ENCODE measurements at places on chromosomes 2 and 18. TPM values are rescaled to one million over a fixed set of nuclear protein-coding genes. Genes with fewer than 3 reads are reported as not detected.

TUBA4A gene
- 0.56 TPM for total RNA-seq

POTEC gene
- total RNA-seq, result 0.06 TPM

SLC5A7 gene
- total RNA-seq, result 0.04 TPM

DPP10 gene
- total RNA-seq, result 6.5 TPM

- DNase-seq, result peak; percentile 77
Measured at GRCh38 chr2:159797543-159798375, at the start of gene CD302. CD302 (minus strand) TSS chr2:159798208; CDS start chr2:159798198, 10 bp downstream.

GRCh38 chr2:9174771-9175437, 31.7 kb upstream of the ASAP2 start:
- DNase-seq, result no peak

DNA sequence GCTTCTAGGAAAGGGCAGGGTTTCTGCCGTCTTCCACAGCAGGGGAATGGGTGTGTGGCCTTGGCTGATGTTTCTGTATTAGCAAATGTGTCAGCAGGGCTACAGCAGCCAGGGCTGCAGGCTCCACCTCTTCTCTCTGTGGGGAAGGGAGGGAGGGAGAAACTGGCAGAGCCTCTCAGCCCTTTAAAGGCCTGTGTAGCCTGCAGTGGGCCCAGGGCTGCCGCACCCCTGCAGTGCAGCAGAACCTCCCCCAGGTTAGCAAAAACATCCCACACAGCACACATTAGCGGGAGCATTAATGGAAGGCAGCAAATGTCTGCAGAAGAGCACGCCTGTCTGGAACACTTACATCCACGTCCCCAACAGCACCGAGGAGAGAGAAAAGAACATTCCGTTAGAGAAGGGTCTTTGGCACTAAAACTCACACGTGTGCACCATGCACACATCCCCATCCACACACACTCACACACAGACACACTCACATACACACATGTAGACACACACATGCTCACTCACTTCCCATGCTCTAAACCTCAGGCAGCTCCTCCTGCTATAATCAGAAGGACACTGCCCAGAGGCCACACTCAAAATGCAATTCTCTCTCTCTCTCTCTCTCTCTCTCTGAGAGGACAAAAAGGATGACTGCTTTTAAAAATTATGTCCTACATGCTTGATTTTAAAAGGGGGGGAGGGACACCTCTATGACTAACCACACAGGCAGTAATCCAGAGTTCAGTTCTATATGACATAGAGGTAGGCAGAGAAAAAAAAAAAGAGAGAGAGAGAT, 24.1 kb downstream of the MRPL35 start:
- DNase-seq, result no peak
